Stimulated activated CD4-positive, alpha-beta T cell treated with anti-CD3 and anti-CD28 coated beads, Interleukin-12 subunit alpha, Interleukin-12 subunit beta, amount 100 ng/mL, for 4 hours (primary cell): ENCODE measurements at places on chromosomes 4 and X.

GRCh38 chrX:75131973-75132627 lies 24.0 kb downstream of the ABCB7 start:
- no peak for DNase-seq

GRCh38 chr4:148632476-148632875 lies 190.3 kb upstream of the NR3C2 start:
- DNase-seq: no peak

DNA sequence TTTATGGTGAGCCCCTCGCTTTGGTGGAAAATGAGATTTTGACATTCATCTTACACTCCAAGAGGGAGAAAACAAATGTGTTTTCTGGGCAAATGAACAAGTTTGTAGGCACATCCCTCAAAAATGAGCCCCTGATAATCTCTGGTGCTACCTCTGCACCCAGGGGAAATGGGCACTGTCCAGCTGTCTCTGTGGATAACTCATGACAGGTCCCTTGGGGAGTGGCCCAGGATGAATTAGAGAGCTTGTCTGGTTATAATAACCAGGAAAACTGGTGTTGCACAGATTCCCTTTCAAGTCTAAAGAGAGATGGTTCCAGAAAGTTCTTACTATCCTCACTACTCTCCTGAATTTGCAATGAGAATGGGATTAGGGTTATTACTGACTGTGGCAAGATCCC lies 7.5 kb downstream of the RASL11B start:
- no peak for DNase-seq

DNA sequence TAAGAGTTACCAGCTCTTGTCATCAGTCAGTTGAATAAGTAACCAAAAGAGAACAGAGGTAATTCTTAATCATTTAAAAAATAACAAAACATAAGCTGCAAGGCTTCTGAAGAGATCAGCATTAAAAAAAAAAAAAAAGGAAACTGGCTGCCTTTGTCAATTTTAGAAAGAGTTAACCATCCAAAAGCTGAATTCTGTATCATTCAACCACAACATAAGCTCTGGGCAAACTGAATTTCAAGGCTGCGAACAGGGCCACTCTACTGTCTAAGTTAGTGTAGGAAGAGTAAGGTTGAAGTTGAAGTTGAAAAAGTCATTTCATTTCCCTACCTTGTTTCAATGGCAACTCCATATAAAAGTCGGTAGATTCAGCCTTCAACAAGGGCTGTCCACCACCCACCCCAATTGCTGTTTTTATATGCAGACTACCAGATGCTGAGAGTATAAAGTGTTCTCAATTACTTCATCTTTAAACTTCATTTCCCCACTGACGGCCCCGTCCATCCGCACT lies 1.1 kb upstream of the LIN54 start:
- no peak for DNase-seq

- no peak for DNase-seq
Observed at GRCh38 chr4:1822568-1823544, 29.8 kb downstream of the FGFR3 start.

GRCh38 chr4:157992038-157992705 lies 180.7 kb downstream of the GASK1B start:
- DNase-seq: no peak

- no peak for DNase-seq
Observed at GRCh38 chr4:94650690-94651089, 107.1 kb upstream of the BMPR1B start.

DNA sequence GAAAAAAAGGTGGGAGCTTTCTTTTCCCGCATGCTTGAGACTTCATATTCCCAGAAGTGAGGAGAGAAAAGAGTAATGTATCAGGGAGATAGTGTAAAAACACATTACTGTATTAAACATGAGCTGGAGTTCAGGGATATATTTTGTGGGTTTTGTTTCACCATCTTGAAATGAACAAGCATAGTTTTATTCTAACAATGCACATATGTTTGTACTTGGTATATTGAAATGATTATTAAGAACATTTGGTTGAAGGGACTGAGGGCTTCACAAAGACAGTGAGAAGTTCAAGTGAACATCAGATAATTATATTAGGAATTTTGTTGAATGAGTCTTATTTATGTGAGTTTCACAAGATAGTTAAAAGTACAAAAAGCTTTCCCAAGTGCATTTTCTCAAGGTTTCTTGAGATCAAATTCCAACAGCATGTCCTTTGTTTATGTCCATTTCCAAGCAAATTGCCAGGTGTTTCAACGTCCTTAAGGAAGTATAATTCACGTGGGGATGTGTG lies 368.8 kb downstream of the ANKRD50 start:
- DNase-seq: no peak

GRCh38 chr4:56627985-56628384 lies 53.1 kb downstream of the HOPX start:
- no peak for DNase-seq

DNA sequence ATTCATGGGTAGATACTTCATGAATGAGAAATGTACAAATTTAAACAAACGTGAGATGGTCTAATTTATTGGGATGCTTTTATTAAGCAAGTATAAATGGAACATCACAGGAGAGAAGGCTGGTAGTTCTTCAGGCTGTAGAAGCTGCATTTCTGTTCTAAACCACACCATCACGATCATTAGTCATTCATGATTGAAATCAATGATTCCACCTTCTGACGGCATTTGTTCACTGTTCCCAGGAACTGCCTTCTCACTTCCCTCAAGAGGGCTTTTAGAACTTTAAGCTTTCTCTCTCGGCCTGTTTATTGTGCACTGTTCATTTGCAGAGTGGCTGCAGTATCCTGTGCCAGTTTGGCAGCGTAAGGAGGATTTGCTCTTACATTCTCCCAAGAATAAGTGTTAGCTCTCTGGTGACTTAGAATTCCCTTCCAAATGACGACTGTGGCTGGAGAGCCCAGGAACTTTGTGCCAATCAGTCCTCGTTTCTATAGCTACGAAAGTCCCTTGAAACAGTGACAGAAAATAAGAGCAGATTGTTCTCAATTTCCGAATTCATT lies 54.7 kb downstream of the MFAP3L start:
- DNase-seq: no peak
